NCI-H1105 treated with DMSO at 0.1 percent for 48 hours (cell line): ENCODE measurements at places on chromosomes 5 and 9.

- no peak for DNase-seq
Observed at GRCh38 chr5:14753292-14753691, 88.8 kb downstream of the OTULIN start.

- no peak for DNase-seq
Observed at GRCh38 chr9:83006378-83006777, 56.6 kb downstream of the RASEF start.

- DNase-seq, result no peak
Observed at GRCh38 chr5:169423580-169424278, 122.8 kb upstream of the SLIT3 start.

- DNase-seq, result no peak
Observed at GRCh38 chr5:126499853-126500342, 76.7 kb downstream of the GRAMD2B start.

DNA sequence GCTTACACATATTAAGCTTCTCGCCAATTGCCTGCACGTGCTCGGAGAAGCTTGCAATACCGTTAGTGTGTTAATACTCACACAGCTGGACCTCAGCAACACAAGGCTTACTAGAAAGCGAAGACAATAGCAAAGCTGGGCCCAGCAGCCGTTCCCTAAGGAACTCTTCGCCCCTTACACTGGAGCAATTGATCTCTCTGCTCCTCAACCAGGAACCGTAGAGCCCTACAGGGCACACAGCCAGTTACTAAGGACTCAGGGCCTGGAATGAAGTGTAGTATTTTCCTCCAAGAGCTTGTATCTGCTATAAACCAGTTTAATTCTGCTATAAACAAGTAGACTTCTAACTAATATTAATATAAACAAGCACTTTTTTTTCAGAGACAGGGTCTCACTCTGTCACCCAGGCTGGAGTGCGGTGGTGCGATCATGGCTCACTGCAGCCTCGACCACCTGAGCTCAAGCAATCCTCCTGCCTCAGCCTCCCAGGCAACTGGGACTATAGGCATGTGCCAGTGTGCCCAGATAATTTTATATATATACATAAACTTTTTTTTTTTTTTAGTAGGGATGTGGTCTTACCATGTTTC, 67.0 kb upstream of the SIMC1 start:
- no peak for DNase-seq

DNA sequence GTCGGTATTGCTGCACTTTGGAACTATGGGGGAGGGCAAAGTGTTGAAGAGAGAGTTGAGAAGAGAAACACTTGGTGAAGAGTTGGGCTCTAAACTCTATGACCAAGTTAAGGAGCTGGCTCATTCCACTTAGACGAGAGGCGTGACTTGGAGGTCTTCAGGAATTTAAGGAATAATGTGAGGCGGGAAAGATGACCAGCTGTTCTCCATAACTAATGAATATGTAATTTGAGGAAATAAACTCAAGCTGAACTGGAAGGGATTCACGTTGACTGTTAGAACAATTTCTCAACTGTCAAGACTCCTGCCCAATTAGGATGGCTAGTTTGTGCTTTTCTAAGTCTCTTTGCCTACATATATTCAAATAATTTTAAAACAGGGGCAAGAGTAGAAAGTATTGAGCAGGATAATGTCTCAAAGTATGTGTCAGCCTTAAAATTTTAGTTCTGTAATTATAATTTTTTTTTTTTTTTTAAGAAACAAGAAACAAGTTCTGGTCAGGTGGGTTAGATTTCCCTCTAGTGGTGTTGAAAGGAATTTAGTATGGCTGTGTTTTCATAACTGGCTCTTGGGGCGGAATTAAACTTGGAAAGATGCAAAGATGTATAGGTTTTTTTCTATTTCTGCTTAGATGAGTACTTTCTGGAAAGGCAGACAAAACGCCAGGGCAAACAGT, 33.4 kb downstream of the TMEM252 start:
- DNase-seq, result peak; percentile 32

GRCh38 chr5:127290019-127290945, at the start of gene MEGF10:
TSS of gene MEGF10 (plus strand) at chr5:127290796. CDS start at chr5:127331309, 40,513 bp downstream.
- no peak for DNase-seq

DNA sequence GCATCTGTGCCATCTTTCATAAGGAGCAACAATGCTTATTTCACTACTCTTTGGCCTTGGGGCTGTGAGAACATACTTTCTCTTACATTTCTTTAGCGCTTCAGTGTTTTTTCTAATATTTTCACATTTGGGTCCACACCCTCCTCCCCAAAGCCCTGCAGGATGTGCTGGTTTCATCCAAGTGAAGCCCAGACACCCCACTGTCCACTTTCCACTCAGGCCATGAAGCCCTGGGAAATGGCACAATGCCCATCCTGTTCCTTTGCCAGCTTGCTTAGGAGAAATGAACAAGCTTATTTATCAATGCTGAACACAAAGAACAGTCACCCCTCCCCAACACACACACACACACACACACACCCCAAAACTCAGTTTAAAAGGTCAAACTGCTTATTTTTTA, 17.3 kb upstream of the TMOD1 start:
- DNase-seq, result no peak

DNA sequence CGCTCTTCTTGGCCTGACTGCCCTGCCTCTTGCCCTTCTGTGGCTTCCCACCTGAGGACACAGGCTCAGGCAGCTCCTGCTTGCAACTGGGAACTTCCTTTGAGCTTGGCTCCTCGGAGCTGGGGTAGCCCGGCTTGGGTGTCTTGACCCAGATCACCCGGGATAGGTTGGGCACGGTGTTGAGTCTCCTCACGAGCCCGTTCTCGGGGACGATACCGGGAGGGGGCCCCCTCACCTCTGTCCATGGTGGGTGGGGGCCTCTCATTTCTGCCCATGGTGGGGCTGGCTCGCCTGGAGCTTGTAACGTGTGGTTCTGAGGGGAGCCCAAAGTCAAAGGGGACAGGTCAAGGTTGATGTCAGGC, 7.8 kb upstream of the DDX41 start:
- no peak for DNase-seq

- DNase-seq, result peak; percentile 47
Observed at GRCh38 chr9:86098824-86099700, at the start of gene GOLM1. TSS of gene GOLM1 (minus strand) at chr9:86099558. CDS start at chr9:86079320, 20,238 bp downstream.

- DNase-seq, result no peak
Observed at GRCh38 chr5:40333459-40334241, 346.1 kb upstream of the PTGER4 start.

DNA sequence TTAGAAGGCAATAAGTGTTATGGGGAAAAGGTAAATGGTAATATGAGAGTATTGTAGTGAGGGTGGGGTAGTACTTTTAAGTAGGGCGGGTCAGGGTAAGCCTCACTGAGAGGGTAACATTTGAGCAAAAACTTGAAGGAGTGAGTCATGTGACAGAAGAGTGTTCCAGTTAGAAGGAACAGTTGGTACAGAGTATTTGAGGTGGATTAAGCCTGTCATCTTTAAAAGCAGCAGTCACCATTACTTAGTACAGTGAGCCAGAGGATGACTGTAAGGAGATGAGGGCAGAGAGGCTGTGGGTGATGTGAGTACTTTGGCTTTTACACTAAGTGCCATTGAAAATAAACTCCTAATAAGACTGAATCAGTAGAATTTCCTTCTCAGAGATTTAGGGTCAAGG, 54.8 kb downstream of the UBAP1 start:
- DNase-seq, result no peak

GRCh38 chr5:53917826-53918225, 357.4 kb downstream of the NDUFS4 start:
- DNase-seq, result no peak

- no peak for DNase-seq
Observed at GRCh38 chr5:30436691-30437090, 756.8 kb upstream of the CDH6 start.

DNA sequence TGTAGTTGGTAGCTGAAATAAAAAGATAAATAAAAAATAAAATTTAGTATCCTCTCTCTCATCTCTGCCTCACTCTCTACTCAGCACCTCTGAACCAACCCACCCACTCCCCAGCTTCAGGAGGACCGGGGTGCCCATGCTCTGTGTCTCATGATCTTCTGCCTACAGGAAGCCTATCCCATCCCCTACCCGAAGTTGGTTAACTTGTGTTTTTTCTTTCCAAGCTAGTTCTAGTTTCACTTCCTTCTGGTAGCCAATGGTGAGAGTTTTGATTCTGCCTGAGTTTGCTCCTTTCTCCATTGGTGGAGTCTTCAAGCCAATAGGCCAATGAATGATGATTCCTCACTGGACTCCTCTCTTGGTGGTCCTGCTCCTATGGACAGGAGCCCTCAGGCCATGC, 32.1 kb downstream of the SNX24 start:
- no peak for DNase-seq

DNA sequence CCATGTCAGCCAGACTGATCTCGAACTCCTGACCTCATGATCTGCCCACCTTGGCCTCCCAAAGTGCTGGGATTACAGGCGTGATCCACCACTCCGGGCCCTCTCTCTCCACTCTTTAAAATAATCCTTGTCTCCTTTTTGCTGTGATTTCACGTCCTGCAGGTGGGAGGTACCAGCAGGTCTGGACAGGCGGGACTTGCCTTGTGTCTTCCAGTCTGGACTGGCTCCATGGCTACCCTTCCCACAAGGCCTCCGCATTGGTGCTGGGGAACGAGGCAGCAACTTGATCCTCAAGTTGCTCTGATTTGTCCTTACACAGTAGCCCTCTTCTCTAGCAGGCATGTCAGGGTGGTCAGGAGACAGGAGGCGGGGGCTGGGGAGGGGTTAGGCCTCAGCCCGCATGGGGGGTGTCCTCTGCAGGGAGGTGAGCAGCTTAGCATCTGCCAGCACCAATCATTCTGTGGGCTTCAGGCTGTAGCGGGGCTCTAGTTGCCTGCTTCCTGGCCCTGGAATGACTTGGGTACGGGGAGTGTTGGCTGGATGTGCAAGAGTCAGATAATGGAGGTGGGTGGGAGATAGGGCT, 54.3 kb downstream of the TENT4A start:
- DNase-seq, result no peak

DNA sequence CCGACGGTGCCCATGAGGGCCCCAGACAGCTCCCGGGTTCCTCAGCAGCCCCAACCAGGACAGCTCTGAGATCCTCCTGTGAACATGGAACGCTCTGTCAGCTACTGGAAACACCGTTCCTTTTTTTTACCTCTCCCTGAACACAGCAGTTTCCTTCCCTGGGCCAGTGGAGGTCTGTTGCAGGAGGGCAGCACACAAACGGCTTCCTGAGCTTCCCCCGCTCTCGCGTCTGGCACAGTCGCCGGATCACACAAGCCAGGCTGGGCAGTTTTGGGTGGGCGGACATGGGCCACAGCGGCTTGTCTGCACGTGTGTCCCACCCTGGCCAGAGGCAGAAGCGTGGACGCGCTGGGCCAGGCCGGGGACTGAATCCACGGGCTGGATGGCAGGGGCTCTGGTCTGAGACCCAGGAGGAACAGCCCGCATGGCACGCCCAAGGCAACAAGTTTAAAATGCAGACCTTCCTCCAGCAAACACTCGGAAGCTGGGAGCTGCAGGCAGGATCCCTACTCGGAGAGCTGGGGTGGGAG, 106.8 kb upstream of the SARDH start:
- DNase-seq, result no peak

- no peak for DNase-seq
Observed at GRCh38 chr5:150320044-150320613, 17.4 kb upstream of the ARSI start.

DNA sequence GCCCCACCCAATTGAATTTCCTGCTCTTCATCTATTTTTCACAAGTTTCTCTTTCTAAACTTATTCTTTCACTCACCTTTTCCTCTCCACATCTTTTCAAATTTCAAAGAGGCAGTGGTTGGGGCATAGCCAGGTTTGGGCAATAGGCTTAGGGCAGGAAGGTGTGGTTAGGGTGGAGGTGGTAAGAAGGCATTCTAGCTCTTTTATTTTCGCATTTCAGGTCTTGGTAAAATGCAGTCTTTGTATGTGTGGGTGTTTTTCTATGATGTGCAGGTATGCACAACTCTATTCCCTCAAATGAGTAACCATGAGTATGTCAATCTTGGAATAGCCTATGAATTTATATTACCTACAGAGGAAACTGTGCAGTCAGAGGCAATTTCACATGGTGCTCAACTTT, 129.8 kb upstream of the IFNE start:
- no peak for DNase-seq

- no peak for DNase-seq
Observed at GRCh38 chr5:41835645-41836044, 34.6 kb downstream of the OXCT1 start.

- DNase-seq, result no peak
Observed at GRCh38 chr9:8863886-8864544, 1064.4 kb upstream of the DMAC1 start.

- DNase-seq, result no peak
Observed at GRCh38 chr9:97543561-97543960, 42.1 kb downstream of the TMOD1 start.

DNA sequence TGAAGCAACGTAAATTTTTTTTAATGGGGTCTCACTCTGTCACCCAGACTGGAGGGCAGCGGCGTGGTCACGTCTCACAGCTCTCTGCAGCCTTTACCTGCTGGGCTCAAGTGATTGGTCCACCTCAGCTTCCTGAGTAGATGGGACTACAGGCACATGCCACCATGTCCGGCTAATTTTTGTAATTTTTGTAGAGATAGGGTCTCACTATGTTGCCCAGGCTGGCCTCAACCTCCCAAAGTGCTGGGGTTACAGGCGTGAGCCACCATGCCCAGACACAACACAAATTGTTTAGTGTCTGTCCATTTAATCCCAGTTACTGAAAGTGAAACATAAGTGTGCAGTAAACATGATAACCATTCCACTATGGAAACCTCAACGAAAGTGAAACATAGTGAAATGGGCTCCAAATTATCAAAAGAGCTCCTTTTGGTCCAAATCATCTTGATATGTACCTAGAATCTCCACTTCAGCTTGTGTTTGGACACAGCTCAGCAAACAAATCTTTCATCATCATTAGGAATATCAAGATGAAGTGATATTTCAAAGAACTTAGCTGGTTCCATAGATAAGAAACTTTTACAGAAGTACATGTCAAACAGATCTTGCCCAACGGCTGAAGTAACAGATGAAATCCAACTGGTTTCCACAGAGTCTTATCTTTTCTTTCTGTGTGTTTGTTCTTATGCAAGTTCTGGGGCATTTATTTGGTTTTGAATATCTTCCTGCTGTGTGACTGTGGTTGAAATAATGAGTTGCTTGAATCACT, 41.2 kb upstream of the PLPP1 start:
- DNase-seq, result no peak

GRCh38 chr9:136093995-136094881, 851 bp downstream of the NACC2 start:
- DNase-seq, result no peak

DNA sequence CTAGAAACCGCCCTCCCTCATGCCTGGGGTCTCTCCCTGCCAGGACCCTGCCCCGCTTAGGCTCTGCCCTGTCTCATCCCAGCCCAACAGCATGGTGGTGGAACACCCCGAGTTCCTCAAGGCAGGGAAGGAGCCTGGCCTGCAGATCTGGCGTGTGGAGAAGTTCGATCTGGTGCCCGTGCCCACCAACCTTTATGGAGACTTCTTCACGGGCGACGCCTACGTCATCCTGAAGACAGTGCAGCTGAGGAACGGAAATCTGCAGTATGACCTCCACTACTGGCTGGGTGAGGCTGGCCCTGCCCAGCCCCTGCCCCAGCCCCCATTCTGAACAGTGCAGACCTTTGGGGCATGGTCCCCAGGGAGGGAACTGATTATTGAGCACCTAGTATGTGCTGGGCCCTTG, 33.9 kb downstream of the GSN start:
- no peak for DNase-seq
